Airway epithelial cell (primary cell): ENCODE measurements at places on chromosomes 2 and 18. TPM values are rescaled to one million over a fixed set of nuclear protein-coding genes. Genes with fewer than 3 reads are reported as not detected.

Gene GULP1
- total RNA-seq: 3.0 and 5.4 TPM in 2 replicates

Gene KCNF1
- total RNA-seq: 0.35 TPM in 1 of 2 replicates, not detected in the other

Gene MYL1
- not detected in 2 replicates for total RNA-seq

Gene PLEKHA3
- total RNA-seq: 1.5 and 3.9 TPM in 2 replicates

Gene SIGLEC15
- 0.07 TPM in 1 of 2 replicates, not detected in the other for total RNA-seq

Gene TMEM247
- not detected in 2 replicates for total RNA-seq

Gene LAMA1
- 14.5 and 22.1 TPM in 2 replicates for total RNA-seq

Gene SCN2A
- total RNA-seq: 0.07 TPM in 1 of 2 replicates, not detected in the other

Gene BOLL
- total RNA-seq: not detected in 2 replicates

Gene C2orf66
- 0.09 and 0.56 TPM in 2 replicates for total RNA-seq

Gene CFAP210
- 0.35 TPM in 1 of 2 replicates, not detected in the other for total RNA-seq

Gene NETO1
- 0.14 TPM in 1 of 2 replicates, not detected in the other for total RNA-seq

Gene CPLX4
- total RNA-seq: not detected in 2 replicates

Gene KIAA2012
- not detected in 2 replicates for total RNA-seq

Gene PPP1R1C
- 2.2 and 14.6 TPM in 2 replicates for total RNA-seq

Gene MAPK4
- total RNA-seq: not detected in 2 replicates

Gene SFTPB
- total RNA-seq: 0.46 and 0.56 TPM in 2 replicates

Gene SPR
- total RNA-seq: 25.8 and 26.3 TPM in 2 replicates

Gene SELENOI
- 27.2 and 35.5 TPM in 2 replicates for total RNA-seq

Gene IL36RN
- 9.6 and 11.6 TPM in 2 replicates for total RNA-seq

Gene KCNS3
- total RNA-seq: 13.7 and 16.9 TPM in 2 replicates

Gene AGXT
- total RNA-seq: not detected in 2 replicates

Gene QPCT
- total RNA-seq: 2.5 and 2.9 TPM in 2 replicates

Gene PLEKHH2
- 1.1 and 2.5 TPM in 2 replicates for total RNA-seq

Gene COL3A1
- 16.9 and 18.9 TPM in 2 replicates for total RNA-seq

Gene SCN7A
- total RNA-seq: not detected in 2 replicates

Gene HRH4
- 0.07 TPM in 1 of 2 replicates, not detected in the other for total RNA-seq

Gene COL4A4
- 0.05 and 0.07 TPM in 2 replicates for total RNA-seq

Gene CRYGB
- not detected in 2 replicates for total RNA-seq

Gene NEB
- 0.07 TPM in 1 of 2 replicates, not detected in the other for total RNA-seq

Gene KCNE4
- total RNA-seq: 0.35 TPM in 1 of 2 replicates, not detected in the other

Gene STEAP3
- total RNA-seq: 17.2 and 23.4 TPM in 2 replicates

Gene DOCK10
- 0.28 and 2.3 TPM in 2 replicates for total RNA-seq

Gene SCN3A
- total RNA-seq: not detected in 2 replicates

Gene SEMA4F
- total RNA-seq: 8.2 and 12.7 TPM in 2 replicates

Gene PARD6G
- 24.3 and 38.8 TPM in 2 replicates for total RNA-seq

Gene DSC2
- 90.3 and 116 TPM in 2 replicates for total RNA-seq

Gene TFPI
- total RNA-seq: 3.1 and 4.4 TPM in 2 replicates

Gene IGFBP2
- total RNA-seq: 643 and 678 TPM in 2 replicates

Gene EEF1B2
- total RNA-seq: 576 and 656 TPM in 2 replicates

Gene SERPINB3
- total RNA-seq: 149 and 212 TPM in 2 replicates

Gene EVA1A
- total RNA-seq: 19.3 and 26.4 TPM in 2 replicates

Gene MLPH
- 3.8 and 7.8 TPM in 2 replicates for total RNA-seq

Gene KCNG2
- 0.21 TPM in 1 of 2 replicates, not detected in the other for total RNA-seq

Gene ABCG5
- not detected in 2 replicates for total RNA-seq

Gene REG1B
- total RNA-seq: not detected in 2 replicates
